ENCODE measurements at places on chromosomes 12 and 14.

DNA sequence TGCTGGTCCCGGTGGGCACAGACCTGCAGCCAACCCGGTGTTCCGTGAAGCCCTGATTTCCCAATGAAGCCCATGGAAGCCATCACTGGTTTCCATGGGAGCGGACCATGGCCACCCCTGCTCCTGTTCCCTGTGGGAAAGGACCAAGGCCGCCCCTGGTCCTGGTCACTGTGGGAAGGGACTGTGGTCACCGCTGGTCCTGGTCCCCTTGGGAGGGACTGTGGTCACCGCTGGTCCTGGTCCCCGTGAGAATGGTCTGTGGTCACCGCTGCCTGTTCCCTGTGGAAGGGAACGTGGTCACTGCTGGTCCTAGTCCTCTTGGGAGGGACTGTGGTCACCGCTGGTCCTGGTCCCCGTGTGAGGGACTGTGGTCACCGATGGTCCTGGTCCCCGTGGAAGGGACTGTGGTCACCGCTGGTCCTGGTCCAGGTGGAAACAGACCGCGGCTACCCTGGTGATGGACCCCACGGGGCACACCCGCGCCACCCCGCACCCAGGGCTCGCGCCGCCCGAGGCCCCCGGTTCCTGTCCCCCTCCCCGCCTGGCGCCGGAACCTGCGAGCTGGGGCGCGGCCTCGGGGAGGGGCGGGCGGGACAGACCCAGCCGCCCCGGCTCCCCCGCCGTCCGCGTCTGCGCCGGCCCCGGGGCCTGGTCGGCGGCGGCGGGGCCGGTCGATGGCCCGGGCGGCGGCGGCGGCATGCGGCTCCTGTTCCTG, at the start of gene GLT1D1:
GLT1D1 (plus strand) TSS at position 594 of the 715 bp plus-strand sequence; CDS start at position 698, 104 bp downstream.
- H3K27ac ChIP-seq, result no peak within 1 kb of the TSS
- no peak for DNase-seq
- H3K36me3 ChIP-seq, result no peaks in the 10 kb centered on the region
- peak within 1 kb of the TSS; percentile 80 for H3K4me3 ChIP-seq

DNA sequence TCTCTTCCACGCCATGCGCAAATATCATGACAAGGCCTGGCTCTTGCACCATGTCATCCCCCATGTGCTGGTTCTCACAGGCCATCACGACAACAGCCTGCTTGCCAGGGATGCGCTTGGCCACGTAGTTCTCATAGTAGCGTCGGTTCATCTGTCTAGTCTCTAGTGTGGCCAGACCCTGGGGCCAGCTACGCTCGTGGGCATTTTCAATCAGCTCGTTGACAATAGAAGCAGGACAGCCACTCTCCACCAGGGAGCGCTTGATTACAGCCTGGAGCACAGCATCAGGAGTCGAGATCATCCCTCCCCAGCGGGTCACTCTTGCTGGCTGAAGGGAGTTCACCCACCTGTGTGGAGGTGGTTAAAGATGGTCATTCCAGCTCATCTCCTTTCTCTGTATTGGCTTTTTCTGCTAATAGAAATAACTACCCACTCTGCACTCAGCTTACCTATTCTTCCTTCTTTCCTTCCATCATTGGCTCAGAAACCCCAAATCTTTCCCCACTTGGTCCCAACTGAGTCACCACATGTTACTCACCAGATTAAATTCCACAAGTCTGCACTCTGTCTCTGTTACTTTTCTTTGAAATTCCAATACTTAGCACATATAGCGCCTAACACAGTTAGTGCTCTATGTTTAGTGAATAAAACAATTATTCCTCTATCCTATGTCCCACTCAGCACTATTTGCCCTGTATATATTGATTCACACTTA, 15.1 kb downstream of the RNF41 start:
- H3K4me3 ChIP-seq, result peak overlapping the region; percentile 81
- H3K4me1 ChIP-seq, result peaks cover 8% of the 10 kb centered on the region

GRCh38 chr14:58722441-58722840, 84.7 kb downstream of the DACT1 start:
- H3K36me3 ChIP-seq, result no peaks in the 10 kb centered on the region
- DNase-seq, result no peak
- H3K27ac ChIP-seq, result no peak overlapping the region
- no peak overlapping the region for H3K4me3 ChIP-seq
- peaks cover 3% of the 10 kb centered on the region for H3K27me3 ChIP-seq

GRCh38 chr14:95679998-95680735, 6.1 kb upstream of the TCL1B start:
- no peak for DNase-seq
- no peak overlapping the region for H3K27ac ChIP-seq
- H3K27me3 ChIP-seq, result no peaks in the 10 kb centered on the region

DNA sequence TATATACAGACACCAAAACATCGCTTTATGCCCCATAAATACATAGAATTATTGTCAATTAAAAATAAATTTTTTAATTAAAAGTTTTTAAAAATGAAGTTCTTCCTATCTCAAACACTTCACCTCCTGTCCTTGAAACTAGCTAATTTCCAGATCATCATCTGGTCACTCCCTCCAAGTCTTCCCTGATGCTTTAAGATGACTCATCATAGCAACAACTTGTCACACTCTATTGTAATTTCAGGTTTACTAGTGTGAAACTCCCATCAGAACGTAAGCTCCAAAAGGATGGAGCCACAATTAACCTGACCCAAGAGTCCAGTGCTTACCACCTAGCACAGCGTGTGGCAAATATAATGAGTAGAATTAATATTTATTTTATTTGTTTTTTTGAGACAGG, 16.3 kb downstream of the GXYLT1 start:
- no peaks in the 10 kb centered on the region for H3K4me1 ChIP-seq
- no peak overlapping the region for H3K27ac ChIP-seq
- no peaks in the 10 kb centered on the region for H3K27me3 ChIP-seq
- H3K4me3 ChIP-seq, result no peak overlapping the region
- no peaks in the 10 kb centered on the region for H3K36me3 ChIP-seq

GRCh38 chr12:41486718-41487117, 298.6 kb downstream of the PDZRN4 start:
- H3K27me3 ChIP-seq, result no peaks in the 10 kb centered on the region
- no peak overlapping the region for H3K4me3 ChIP-seq
- H3K36me3 ChIP-seq, result no peaks in the 10 kb centered on the region
- no peak for DNase-seq
- no peak overlapping the region for H3K27ac ChIP-seq

DNA sequence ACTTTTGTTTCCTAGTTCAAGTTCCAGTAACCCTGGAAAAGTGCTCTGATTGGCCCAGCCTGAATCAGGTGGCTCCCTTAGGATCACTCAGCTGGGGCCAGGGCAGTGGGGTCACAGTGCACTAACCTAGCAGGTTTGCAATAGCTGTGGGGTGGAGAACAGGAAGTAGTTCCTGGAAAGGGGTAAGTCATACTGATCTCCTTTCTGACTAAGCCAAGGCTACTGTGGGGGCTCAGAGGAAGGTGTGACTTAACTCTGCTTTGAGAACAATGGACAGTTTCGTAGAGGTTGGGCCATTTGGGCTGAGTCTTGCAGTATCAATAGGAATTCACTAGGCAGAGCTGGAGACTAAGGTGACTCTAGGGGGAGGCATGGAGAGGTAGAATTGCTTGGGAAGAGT, 89.4 kb downstream of the KIF26A start:
- peaks cover 12% of the 10 kb centered on the region for H3K27me3 ChIP-seq
- H3K27ac ChIP-seq, result no peak overlapping the region
- peak overlapping the region; percentile 17 for H3K4me3 ChIP-seq
- H3K36me3 ChIP-seq, result no peaks in the 10 kb centered on the region
- no peak for DNase-seq

GRCh38 chr14:58697930-58698642, 60.3 kb downstream of the DACT1 start:
- no peaks in the 10 kb centered on the region for H3K36me3 ChIP-seq
- H3K4me1 ChIP-seq, result peaks cover 11% of the 10 kb centered on the region
- H3K27me3 ChIP-seq, result peaks cover 1% of the 10 kb centered on the region
- peak overlapping the region; percentile 54 for H3K27ac ChIP-seq
- no peak for DNase-seq

GRCh38 chr12:509500-509899, 49.8 kb downstream of the B4GALNT3 start:
- H3K27me3 ChIP-seq, result peaks cover 3% of the 10 kb centered on the region
- H3K4me3 ChIP-seq, result no peak overlapping the region
- H3K36me3 ChIP-seq, result peaks cover 8% of the 10 kb centered on the region
- H3K27ac ChIP-seq, result no peak overlapping the region

DNA sequence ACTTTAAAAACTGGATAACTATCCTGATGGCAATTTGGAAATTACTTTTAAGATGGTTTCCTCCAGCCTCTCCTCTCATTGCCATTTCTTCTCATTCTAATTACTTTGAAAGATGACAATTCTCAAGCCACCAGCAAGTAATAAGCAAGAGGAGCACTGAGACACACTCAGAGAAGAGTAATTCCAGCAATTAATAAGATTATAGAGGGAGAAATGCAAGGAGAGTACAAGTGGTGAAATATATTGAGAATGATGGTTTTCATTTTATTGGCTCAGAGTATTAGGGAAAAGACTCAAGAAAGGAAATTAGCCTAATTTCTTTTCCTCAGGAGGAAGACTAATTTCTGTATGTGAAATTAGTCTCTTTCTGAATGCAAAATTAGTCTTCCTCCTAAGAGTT, 20.5 kb upstream of the MSRB3 start:
- no peak for DNase-seq
- H3K27me3 ChIP-seq, result peaks cover 3% of the 10 kb centered on the region
- no peaks in the 10 kb centered on the region for H3K36me3 ChIP-seq
- H3K4me3 ChIP-seq, result no peak overlapping the region

DNA sequence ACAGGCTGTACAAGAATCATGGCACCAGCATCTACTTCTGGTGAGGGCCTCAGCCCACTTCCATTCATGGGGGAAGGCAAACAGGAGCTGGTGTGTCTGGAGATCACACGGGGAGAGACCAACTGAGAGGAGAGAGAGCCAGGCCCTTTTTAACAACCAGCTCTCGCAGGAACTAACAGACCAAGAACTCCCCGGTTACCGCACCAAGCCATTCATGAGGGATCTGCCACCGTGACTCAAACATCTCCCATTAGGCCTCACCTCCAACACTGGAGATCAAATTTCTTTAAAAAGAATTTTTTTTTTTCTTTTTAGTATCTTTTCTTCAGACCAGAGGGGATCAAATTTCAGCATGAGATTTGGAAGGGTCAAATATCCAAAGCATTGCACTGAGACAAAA, 16.7 kb upstream of the AQP2 start:
- no peak for DNase-seq
- no peak overlapping the region for H3K4me3 ChIP-seq
- peaks cover 2% of the 10 kb centered on the region for H3K27me3 ChIP-seq

GRCh38 chr12:109736552-109737108, 23.0 kb downstream of the FAM222A start:
- peak; percentile 79 for DNase-seq
- peaks cover 18% of the 10 kb centered on the region for H3K27me3 ChIP-seq
- H3K36me3 ChIP-seq, result peaks cover 9% of the 10 kb centered on the region
- H3K4me1 ChIP-seq, result peaks cover 81% of the 10 kb centered on the region

DNA sequence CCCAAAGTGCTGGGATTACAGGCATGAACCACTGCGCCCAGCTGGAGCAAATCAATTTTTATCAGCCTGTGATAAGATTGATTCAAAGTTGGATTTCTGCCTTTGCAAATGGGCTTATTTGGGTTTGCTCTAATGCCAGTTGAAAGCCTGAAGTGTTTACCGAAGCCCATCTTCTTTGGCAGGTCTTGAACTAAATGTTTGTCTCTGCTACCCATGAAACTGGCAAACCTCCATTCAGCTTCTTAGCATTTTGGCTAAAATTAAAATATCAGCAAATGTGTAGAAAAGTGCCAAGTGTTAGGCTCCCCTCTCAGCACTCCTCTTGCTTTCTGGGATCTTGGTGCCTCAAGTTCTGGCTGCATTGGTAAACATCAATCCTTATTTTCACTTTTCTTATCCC, 61.5 kb downstream of the MGAT4C start:
- no peak for DNase-seq
- no peaks in the 10 kb centered on the region for H3K36me3 ChIP-seq
- no peak overlapping the region for H3K4me3 ChIP-seq
- no peaks in the 10 kb centered on the region for H3K4me1 ChIP-seq

- H3K27me3 ChIP-seq, result no peaks in the 10 kb centered on the region
- no peaks in the 10 kb centered on the region for H3K36me3 ChIP-seq
- H3K4me1 ChIP-seq, result no peaks in the 10 kb centered on the region
- no peak for DNase-seq
These were observed 305.3 kb upstream of the DDHD1 start for GRCh38 chr14:53458368-53458814.

DNA sequence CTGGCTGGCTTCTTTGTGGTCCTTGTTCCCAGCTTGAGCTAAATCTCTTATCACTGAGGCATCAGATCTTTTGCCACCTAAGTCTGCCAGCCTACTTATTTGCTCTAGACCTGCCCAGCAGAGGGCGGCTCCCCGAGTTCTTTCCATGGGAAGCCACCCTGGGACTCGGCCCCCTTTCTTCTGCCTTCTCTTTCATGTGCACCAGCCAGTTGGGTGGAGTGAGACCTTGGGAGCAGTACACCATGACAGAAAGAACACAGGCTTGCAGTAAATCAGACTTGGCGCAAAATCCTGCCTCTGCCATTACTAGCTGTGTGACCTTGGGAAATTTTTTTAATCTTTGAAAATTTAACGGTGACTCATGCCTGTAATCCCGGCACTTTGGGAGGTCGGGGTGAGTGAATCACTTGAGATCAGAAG, 7.4 kb downstream of the SMAGP start:
- no peak overlapping the region for H3K4me3 ChIP-seq
- peak overlapping the region; percentile 27 for H3K27ac ChIP-seq
- peaks cover 18% of the 10 kb centered on the region for H3K36me3 ChIP-seq
- H3K4me1 ChIP-seq, result peaks cover 32% of the 10 kb centered on the region
- peak; percentile 45 for DNase-seq
- no peaks in the 10 kb centered on the region for H3K27me3 ChIP-seq

GRCh38 chr12:122834104-122834920, 945 bp upstream of the HIP1R start:
- peaks cover 35% of the 10 kb centered on the region for H3K4me1 ChIP-seq
- H3K36me3 ChIP-seq, result peaks cover 36% of the 10 kb centered on the region
- peak overlapping the region; percentile 98 for H3K27ac ChIP-seq
- DNase-seq, result peak; percentile 80

- no peaks in the 10 kb centered on the region for H3K36me3 ChIP-seq
- H3K27me3 ChIP-seq, result peaks cover 7% of the 10 kb centered on the region
- peaks cover 20% of the 10 kb centered on the region for H3K4me1 ChIP-seq
- no peak overlapping the region for H3K4me3 ChIP-seq
- DNase-seq, result no peak
These were observed 36.3 kb upstream of the SINHCAF start for GRCh38 chr12:31362115-31362758.

DNA sequence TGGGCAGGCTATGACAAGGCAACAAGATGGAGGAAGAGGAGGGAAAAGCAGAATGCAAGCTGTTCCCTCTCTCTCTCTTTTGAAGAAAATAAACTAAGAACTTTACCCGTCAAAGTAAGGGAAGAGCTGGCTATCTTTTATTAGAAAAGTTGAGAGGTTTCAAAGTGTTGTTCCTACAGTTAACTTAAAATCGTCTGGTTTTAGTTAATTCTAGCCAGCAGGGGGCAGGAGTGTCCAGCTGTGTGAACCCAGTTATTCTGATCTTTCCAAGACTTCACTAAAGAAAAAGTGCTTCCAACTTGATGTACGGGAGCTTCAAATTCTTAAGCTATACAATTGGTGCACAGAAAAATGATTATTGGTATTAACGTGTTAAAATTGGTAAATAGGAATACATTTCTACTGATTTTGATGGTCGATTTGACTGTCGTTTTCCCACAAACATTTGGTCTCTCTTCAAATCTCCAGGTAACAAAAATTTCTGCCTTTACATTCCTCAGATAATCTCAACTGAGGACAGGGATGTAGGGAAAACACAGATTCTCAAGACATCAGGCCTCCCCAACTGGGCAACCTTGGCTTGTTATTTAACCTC, 28.4 kb upstream of the MON2 start:
- peak; percentile 64 for DNase-seq
- peaks cover 4% of the 10 kb centered on the region for H3K27me3 ChIP-seq
- H3K4me1 ChIP-seq, result peaks cover 6% of the 10 kb centered on the region
- peaks cover 6% of the 10 kb centered on the region for H3K36me3 ChIP-seq
- no peak overlapping the region for H3K4me3 ChIP-seq
